ENCODE measurements at places on chromosomes 3 and 15.

DNA sequence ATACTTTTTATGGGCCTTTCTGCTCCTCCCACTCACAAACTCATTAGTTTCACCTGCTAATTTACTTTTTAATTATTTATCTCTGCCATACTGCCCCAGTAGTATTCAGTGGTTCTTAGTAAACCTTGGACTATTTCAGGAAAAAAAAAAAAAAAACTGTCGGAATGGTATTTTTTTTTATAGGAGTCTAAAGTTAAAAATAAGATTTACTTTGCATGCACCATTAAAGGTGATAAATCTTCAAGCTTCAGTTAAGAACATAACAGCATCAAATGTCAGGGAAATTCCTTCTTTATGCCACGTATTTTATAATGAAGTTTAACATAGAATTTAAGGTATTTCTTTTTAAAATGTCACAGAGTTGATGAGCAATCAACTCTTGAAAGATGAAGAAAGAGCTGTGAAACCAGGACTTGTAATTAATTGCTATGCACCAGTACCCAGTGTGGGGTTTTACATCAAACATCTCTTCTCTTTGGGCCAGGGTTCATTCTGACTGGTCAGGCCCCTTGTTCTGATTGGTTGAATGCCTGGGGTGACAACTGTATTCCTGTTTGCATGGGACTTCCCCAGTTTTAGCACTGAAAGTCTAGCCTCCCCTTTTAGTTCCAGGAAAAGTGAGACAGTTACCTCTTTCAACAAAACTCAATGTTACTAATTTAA, 40.3 kb upstream of the PTPRG start:
- no peak for DNase-seq

DNA sequence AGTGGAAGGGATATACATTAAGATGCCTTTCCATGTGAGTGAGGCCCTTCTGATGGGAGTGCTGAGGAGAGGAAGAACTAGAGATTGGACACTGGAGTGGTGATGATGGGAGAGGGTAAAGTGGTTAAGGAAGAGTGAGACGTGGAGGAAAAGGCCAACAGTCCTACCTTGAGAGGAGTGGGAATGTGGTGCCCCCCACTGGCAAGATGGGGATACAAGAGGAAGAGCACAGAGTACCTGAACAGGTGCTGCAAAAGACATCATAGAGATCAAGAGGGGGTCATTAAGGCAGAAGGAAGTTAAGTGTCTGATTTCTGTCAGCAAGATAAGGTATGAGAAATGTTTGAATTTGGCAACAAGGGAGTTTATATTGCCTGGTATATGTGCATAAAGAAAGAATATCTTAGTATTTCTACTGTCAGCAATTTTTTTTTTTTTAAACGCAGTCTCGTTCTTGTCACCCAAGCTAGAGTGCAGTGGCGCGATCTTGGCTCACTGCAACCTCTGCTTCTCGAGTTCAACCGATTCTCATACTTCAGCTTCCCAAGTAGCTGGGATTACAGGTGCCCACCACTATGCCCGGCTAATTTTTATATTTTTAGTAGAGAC, 34.0 kb downstream of the ARIH2 start:
- DNase-seq = no peak

- no peak for DNase-seq
Measured at GRCh38 chr15:75648156-75649000, 666 bp downstream of the SNX33 start.

GRCh38 chr15:70252056-70252950, 154.6 kb upstream of the TLE3 start:
- no peak for DNase-seq

- DNase-seq = no peak
Measured at GRCh38 chr3:58693940-58694850, 27.6 kb upstream of the FAM3D start.

DNA sequence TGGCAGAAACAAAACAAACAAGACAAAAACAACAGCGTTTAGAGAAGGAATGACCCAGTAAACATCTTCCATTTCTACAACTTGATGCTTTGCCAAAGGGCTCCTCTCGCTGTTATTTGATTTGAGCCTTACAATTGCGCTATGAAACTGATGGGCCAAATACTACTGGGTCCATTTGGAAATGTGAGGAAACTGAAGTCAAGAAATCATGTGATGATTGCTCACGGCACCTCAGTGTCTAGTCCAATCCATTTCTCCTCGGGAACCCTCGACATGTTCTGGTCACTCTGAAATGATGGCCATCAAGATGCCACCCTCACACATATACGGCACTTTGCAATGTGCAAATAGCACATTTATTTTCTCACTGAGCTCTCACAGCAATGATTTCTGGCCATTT, 136.0 kb downstream of the UACA start:
- no peak for DNase-seq

GRCh38 chr3:56980798-56981390, 79.6 kb upstream of the SPATA12 start:
- DNase-seq = no peak

DNA sequence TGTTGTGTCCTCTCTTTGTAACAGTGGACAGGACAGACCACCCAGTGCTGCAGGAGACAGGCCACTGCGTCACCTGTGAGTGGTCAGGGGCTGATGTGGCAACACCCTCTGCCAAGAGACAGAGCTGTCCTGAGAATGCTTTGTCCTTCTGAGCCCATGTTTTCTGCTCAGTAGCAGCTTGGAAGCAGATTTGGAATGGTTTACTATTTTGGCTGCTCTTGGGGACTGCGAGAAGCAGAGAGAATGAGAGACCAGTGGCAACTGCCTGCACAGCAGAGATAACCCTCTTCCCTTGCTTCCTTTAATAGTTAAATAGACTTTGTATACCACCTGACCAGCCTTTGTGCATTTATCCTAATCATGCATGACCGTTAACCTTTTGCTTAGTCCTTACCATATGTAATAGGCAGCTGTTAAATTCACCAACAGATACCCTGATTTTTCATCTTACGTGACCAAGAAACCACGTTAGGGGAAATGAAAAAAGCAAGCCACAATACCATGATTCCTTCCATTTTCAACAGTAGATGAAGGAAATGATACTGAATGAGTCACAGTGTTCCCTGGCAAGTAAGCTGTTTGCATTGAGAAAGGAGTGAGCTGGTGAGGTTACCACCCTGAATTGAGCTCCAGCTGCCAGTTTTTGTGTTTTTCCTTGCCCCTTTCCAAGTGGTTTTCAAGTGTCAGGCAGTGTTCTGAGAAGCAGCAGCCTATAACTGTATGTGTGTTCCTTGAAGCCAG, 35.5 kb downstream of the B3GALNT1 start:
- no peak for DNase-seq

DNA sequence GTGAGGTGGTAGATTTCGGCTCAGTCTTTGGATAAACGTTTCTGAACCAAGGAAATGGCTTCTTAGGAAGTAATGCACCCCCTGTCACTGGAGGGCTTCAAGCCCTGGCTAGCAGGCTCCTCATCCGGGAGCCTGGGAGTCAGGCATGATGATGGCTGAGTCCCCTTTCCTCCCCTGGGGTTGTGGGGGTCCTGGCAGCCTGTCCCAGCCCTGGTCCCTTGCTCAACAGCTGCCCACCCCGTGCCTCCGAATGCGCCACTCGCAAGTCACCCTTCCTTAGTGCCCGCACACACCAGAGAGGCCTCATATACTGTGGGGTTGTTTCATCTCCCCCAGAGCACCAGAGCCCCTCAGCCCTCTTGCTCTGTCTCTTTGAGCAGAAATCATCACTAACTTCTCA, 48.2 kb downstream of the BDH1 start:
- no peak for DNase-seq

- no peak for DNase-seq
Measured at GRCh38 chr3:64163755-64164148, 61.5 kb downstream of the PRICKLE2 start.

GRCh38 chr3:17420668-17421067, 321.8 kb downstream of the TBC1D5 start:
- DNase-seq = no peak

DNA sequence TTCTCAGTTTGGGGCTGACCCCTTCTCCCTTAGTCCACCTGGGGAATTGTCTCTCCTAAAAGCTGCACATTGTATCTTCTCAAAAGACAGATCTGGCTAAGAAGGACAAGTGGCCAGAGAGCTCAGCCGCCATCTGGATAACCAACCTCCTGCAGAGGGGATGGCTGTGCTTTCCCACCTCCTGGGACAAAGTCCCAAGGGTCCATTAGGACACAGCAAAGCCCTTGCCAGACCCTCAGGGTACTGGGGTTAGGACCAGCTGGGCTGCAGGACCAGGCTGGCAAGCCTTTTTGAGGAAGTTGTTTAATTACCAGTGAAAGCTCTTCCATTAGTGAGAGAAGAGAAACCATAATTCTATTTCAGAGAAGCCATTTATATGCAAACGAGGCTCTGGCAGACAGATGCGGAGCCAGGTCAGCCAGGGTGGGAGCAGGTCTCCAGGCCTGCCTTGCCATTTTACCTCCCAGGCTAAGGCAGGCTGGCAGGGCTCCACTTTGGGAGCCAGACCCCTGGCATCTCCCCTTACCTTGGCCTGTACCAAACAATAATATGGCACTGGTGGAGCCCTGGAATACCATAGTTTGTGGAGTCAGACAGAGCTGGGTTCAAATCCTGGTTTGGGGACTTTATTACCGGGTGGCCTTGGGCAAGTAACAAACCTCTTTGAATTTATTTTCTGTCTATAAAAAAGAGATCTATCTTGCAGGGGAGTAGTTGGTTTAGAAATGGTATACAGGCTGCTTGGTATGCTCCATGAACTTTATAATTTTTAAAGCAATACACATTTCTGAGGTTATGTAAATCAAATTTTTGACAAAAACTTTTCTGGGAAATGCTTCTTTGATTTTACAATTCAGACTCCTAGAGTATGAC, 17.9 kb downstream of the SHF start:
- DNase-seq = no peak

GRCh38 chr3:7696320-7696719, 805.3 kb upstream of the LMCD1 start:
- DNase-seq = no peak

DNA sequence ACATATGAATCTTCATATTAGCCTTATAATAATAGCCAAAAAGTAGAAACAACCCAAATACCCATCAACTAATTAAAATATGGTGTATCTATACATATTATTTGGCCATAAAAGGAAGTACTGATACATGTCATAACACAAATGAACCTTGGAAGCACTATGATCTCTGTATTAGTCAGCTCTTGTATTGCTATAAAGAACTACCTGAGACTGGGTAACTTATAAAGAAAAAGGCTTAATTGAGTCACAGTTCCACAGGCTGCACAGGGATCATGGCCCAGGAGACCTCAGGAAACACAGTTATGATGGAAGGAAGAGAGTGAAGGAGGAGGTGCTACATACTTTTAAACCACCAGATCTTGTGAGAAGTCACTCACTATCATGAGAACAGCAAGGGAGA, 16.0 kb upstream of the CCR2 start:
- no peak for DNase-seq

GRCh38 chr3:30646181-30646876, 39.9 kb downstream of the TGFBR2 start:
- DNase-seq = no peak

DNA sequence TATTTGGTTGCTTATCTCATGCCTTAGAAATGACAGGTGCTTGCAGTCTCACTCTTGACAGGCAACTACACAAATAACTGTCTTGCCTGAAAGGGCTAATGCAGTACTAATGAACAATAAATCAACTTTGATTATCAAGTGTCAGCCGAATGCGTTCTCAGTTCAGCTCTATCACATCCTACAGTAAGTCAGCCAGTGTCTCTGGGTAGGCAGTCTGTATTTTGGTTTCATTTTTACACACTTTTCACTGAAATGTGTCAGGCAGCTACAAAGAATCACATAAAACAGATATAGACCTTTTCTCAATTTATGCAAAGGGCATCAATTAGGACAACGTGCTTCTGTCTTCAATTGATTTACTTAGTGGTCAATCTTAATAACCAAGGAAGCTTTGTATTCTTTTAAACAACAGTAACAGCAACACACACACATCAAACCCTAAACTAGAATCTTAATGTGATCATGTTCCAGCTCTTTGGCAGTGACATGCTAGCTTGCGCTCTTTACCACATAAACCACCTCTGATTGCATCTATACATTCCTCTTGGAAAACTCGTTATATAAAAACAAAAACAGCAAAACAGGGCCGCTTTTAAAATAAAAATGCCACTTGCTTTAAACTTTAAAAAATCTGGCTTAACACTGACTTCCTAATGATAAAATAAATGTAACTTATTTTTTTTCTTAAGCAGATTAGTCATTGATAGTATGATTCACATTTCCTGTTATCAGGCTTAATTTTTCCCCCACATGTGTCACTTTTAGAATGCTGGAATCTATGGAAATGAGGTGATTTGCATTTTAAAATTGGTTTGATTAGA, 520.4 kb downstream of the FOXP1 start:
- DNase-seq = no peak

DNA sequence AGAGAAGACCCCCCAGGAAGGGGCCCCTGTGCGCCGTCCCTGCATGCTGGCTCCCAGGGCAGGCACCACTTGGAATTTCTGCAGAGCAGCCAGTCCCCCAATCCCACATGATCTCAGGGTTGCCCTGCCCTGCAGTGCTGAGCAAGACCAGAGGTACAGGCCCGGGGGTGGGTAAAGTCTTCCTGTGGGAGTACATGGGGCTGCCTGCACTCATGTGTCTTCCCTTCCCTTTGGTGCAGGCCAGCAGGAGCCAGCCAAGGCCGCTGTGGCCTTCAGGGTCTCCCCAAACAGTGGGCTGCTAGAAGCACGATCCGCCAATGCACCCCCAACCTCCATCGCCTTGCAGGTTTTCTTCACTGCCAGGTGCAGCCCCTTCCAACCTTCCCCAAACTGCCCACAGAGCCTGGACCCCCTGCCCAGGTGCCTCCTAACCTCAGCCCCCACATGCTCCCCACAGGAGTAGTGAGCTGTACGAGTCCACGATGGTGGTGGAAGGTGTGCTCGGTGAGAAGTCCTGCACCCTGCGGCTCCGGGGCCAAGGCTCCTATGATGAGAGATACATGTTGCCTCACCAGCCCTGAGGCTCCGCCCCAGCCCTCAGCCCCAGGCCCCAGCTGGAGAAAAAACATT, 15.0 kb downstream of the ACAA1 start:
- DNase-seq = peak; percentile 25

DNA sequence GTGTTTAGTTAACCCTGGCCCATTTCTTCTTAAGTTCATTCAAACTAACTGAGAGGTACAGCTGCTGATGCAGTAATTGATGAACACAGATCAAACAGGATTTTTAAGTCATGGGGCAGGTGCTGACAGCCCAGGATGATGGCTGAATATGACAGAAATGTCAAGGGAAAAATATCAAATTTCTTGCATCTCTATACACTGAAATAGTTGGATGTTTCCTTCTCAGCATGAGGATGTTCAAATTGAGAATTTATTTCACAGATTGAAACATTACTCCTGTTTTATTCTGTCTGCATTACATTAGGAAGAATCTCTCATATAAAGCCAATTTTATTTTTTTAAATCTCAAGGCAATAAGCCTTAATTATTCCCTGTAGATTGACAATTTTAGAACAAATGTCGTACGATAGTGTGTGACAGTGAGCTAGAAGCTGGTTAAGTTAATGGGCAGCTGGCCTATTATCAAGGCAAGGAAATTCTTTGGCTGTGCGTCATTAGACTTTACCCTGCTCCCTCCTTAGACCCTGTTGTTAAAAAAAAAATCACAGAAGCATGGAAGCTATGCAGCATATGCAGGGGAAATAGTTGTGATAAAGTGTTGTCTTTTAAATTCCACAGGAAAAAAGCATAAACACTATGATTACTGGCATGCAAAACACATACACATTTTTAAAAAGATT, 183.8 kb upstream of the KCNMB2 start:
- DNase-seq = no peak

Data from activated CD4-positive, CD25-positive, alpha-beta regulatory T cell treated with anti-CD3 and anti-CD28 coated beads, Interleukin-2, amount 50 U/mL, for 72 hours (primary cell).